AG20443 (cell line): ENCODE measurements at places on chromosomes 16 and 17.
A peak's percentile ranks its signal among the peaks of the same experiment; 100 is the strongest.

DNA sequence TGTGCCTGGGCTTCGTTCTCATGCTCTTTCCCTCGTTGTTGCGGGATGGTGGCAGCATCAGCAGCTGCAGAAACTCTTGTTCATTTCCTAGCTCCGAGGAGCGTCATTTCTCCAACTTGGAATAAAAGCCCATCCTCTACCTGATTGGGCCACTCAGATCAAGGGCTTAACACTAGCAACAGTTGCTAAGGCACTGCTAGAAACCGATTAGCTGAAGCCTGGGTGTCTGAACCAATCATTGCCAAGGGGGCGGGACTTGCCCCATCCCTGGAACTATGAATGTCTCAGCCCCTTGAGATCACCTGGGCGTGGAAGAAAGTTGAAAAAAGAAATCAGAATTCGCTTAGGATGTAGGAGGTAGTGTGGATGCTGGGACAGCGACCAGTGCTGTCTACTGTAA, 145.3 kb downstream of the FOXL1 start:
- no peak for DNase-seq

- DNase-seq, result no peak
Observed at GRCh38 chr16:75798714-75799113, 72.4 kb upstream of the CPHXL start.

DNA sequence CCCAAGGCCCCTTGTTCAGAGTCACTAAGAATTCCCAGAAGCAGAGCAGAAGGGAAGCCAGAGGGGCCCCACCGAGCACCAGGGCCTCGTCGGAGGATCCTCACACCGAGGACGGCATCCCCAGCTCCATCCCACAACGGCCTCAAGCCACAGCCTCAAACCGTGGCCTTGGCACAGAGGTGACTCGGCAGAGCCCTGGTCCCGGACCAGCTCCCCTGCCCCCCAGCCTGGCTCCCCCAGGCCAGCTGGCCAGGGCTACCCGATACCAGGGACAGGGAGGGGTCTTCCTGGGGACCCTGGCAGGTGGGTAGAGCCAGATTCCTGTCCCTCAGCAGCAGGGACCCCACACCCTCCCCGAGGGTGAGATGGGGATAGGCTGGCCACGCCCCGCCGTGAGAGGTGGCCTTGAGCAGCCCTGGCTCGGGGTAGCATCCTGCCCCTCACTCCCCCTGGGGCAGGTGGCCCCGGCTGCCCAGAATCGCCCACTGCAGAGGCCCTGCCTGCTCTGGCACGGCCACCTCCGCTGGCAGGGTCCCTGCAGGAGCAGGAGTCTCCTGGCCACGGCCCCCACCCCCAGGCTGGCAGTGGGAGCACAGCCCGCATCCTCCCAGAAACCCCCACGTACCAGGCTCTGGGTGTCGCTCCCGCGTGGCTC, 5.6 kb upstream of the PVALEF start:
- no peak for DNase-seq

DNA sequence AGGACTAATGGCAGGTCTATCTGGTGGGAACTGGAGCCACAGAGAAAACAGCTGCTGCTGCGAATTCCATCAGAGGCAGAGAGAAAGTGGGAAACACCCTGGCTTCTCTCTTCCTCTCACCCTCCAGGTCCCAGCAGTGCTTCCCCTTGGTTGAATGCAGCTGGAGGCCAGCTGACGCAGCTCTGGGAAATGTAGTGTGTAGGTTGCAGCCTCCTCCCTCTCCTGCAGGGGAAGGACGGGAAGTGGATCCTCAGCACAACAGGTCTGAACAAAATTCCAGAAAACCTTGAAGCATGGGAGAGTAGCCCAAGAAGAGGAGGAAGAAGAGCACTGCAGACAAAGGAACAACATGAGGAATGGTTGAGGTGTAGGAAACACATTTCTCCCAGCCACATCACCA, 67.8 kb upstream of the MMP2 start:
- no peak for DNase-seq

- peak; percentile 69 for DNase-seq
Observed at GRCh38 chr17:30550512-30551273, 73.5 kb downstream of the GOSR1 start.

DNA sequence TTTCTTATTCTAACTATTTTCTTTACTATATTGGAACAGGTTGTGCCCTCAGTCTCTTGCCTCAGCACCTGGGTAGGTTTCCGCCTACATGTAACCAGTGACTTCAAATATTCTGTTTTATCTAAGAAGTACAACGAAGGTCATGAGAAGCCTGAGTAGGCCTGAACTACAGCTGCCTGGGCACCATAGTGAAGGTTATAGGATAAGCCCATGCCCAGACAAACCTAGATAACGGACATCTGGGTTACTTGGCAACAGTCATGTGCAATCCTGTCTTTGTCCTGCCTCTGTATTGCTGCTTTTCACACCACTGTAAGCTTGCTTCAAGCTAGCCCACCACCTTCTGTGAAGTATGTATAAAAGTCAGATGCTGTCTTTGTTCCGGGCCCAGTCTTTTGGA, 25.4 kb upstream of the ARL4D start:
- DNase-seq, result no peak

DNA sequence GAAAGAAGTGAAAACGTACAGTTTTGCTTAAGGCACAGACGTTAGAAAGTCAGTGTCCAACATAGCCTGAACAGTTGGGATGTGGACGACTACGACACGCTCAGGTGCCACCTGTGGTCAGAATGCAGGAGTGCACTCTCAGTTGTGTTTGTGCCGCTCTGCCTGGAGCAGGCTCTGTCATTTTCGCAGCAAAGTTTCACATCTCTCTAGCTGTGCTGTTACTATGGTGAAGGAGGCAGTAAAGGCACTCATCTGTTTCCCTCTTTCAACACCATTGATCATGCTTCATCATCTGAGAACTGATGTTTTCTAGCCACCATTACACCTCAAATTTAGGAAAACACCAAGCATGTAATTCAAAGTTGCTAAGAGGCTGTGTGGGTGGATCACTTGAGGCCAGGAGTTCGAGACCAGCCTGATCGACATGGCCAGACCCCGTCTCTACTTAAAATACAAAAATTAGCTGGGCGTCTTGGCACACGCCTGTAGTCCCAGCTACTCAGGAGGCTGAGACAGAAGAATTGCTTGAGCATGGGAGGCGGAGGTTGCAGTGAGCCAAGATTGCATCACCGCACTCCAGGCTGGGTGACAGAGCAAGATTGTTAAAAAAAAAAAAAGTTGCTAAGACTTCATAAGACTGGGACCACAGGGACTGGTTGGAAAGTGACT, 44.9 kb upstream of the DNAJA2 start:
- peak; percentile 26 for DNase-seq

DNA sequence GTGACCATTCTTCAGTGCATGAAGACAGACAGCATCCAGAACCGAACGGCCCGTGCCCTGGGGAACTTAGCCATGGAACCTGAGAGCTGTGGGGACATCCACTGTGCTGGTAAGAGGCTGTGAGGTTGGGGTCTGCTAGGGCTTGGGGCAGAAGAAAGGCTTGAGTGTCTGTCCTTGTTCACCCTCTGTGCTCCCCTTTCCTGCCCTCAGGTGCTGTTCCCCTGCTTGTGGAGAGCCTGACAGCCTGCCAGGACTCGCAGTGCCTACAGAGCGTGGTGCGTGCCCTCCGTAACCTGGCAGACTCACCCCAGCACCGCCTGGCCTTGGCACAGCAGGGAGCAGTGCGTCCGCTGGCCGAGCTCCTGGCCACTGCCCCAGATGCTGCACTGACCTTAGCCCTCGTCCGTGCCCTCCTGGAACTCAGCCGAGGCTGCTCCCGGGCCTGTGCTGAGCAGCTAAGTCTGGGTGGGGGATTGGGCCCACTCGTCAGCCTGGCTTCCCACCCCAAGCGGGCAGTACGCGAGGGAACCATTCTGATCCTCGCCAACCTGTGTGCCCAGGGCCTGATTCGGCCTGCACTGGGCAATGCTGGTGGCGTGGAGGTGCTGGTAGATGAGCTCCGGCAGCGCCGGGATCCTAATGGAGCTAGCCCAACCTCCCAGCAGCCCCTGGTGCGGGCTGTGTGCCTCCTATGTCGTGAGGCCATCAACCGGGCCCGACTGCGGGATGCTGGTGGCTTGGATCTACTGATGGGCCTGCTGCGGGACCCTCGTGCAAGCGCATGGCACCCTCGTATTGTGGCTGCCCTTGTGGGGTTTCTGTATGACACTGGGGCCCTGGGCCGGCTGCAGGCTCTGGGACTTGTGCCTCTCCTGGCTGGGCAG, 2.9 kb downstream of the ARMC5 start:
- no peak for DNase-seq

DNA sequence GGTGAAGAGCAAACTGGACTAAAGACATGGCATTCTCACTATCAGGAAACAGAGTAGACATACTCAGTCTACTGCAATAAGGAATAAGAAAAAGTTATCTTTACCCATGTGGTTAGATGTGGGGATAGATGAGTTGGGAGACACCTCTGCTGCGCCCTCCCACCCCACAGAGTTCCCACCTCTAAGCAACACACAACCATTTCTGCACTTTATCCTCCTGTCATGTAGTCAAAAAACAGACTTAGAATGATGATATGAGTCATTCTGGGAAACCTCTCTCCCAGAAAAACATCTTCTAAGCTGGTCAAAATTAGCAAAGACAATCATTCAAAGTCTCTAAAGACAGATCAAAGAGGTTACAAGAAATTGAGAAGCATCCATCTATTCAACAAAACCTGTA, 94.9 kb downstream of the CACNG1 start:
- no peak for DNase-seq

GRCh38 chr16:23920899-23921298, 85.1 kb downstream of the PRKCB start:
- DNase-seq, result no peak

DNA sequence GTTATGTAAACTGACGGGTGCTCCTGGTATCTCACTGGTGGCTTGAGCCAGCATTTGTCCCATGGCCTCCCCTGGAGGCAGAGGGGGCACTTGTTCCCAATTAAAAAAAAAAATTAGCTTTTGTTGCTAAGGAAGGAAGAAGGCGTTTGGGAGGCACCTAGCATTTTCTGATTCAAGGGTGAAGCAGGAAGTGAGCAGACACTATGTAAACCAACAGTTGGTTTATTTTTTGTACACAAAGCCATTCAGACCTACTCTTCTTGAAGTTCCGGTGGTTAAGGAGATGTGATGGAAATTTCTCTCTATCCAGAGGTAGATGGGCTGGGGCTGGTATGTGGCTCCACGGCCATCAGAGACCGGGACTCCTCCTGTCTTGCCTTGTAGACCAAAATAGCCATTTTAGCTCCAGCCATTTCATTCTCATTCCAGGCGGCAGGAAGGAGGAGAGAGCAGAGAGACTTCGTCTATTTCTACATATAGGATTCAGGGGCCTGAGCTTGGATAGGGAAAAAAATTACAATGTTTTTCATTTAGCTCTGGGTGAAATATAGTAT, 103.0 kb downstream of the SNX29 start:
- DNase-seq, result no peak
